Testis (tissue), 5 donors: ENCODE measurements at places on chromosomes 4 and X. TPM values are rescaled to one million over a fixed set of nuclear protein-coding genes. Genes with fewer than 3 reads are reported as not detected.
A peak's percentile ranks its signal among the peaks of the same experiment; 100 is the strongest.

DNA sequence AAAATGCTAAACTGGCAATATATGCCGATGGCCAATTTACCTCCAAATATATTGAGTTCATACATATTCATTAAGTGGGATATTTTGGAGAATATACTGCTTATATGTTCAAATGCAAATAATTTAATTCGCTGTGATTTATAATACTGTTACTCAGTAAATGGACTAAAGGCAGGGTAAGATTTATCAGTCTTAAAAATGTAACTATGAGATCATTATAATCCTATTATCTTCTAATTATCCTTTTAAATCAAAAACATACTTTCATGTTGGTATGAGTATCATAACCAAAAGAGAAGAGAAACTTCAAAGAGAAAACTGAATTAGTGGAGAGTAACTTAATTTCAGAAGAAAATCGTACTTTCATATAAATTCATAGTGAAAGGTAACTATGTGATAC, 44.6 kb downstream of the FAT4 start:
- H3K4me3 ChIP-seq, result no peak overlapping the region
- H3K27ac ChIP-seq, result no peak overlapping the region
- H3K36me3 ChIP-seq, result no peaks in the 10 kb centered on the region
- no peak for DNase-seq
- no peaks in the 10 kb centered on the region for H3K27me3 ChIP-seq

DNA sequence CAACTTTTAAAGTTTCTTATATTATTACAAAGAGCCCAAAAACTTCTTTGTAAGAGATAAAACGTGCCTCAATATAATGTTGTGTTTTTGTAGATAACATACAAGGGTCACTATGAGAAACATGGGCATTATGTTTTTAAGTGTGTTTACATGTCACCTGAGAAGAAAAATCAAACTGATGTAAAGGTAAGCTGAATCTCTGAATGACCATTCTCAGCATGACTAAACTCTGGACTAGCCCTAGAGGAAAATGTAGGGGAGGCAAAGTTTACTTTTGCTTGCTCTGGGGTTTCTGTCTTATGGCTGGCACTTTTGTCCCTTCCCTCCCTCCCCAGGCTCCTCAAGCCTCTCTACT, 6.8 kb downstream of the MEPE start:
- H3K4me3 ChIP-seq, result no peak overlapping the region
- no peaks in the 10 kb centered on the region for H3K4me1 ChIP-seq
- no peaks in the 10 kb centered on the region for H3K27me3 ChIP-seq

The ZCCHC18 gene
- total RNA-seq, result 17.2 TPM

GRCh38 chr4:54473077-54473545, 184.6 kb upstream of the KIT start:
- no peaks in the 10 kb centered on the region for H3K27me3 ChIP-seq
- DNase-seq, result no peak
- H3K36me3 ChIP-seq, result no peaks in the 10 kb centered on the region
- H3K27ac ChIP-seq, result no peak overlapping the region

DNA sequence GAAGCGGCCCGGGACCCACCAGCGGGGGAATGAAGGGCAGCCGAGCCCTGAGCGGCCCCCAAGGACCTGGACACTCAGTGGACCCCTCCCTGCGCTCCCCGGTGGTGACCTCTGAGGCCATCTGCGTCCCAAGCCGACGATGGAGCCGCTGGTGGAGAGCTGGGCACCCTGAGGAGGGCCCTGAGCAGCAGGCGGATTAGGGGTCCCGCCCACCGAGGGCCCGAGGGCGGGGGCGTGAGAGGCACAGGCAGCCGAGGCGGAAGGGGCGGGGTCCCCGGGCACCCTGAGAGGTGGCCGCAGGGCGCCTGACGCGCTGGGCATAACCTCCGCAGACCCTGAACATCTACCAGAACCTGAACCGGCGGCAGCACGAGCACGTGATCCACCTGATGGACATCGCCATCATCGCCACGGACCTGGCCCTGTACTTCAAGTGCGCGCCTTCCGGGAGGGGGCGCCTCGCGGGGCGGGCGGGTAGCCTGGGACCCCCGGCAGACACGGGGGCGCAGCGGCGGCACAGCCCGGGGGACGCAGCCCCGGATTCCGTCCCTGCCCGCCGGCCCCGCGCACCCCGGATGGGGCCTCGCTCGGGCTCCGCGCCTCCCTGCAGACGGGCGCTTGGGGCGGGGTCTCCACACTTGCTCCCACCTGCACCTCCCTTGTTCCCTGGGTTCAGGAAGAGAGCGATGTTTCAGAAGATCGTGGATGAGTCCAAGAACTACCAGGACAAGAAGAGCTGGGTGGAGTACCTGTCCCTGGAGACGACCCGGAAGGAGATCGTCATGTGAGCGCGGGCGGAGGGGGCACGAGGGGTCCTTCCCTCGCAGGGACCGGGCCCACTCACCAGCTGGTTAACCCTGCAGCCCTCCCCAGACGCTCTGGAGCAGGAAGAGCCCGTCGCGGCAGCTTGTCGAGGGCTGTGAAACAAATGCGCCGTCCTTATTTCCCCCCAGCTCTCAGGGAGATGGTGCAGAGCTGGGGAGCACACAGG, 10.3 kb downstream of the ATP5ME start:
- H3K36me3 ChIP-seq, result no peaks in the 10 kb centered on the region
- DNase-seq, result peak; percentile 64
- H3K27me3 ChIP-seq, result no peaks in the 10 kb centered on the region
- H3K4me3 ChIP-seq, result peak overlapping the region; percentile 59
- peaks cover 5% of the 10 kb centered on the region for H3K4me1 ChIP-seq
- no peak overlapping the region for H3K27ac ChIP-seq

GRCh38 chr4:168713253-168713652, 216.4 kb downstream of the PALLD start:
- no peaks in the 10 kb centered on the region for H3K27me3 ChIP-seq
- H3K4me3 ChIP-seq, result no peak overlapping the region
- H3K4me1 ChIP-seq, result peaks cover 6% of the 10 kb centered on the region
- no peak for DNase-seq

GRCh38 chrX:16208601-16209000, 41.3 kb downstream of the MAGEB17 start:
- no peak overlapping the region for H3K4me3 ChIP-seq
- H3K27ac ChIP-seq, result no peak overlapping the region
- no peaks in the 10 kb centered on the region for H3K4me1 ChIP-seq
- H3K36me3 ChIP-seq, result no peaks in the 10 kb centered on the region
- no peaks in the 10 kb centered on the region for H3K27me3 ChIP-seq
- no peak for DNase-seq

- H3K36me3 ChIP-seq, result no peaks in the 10 kb centered on the region
- H3K4me3 ChIP-seq, result no peak overlapping the region
- H3K27ac ChIP-seq, result no peak overlapping the region
- no peak for DNase-seq
- H3K27me3 ChIP-seq, result no peaks in the 10 kb centered on the region
Observed at GRCh38 chr4:152348670-152349069, 187.2 kb downstream of the FBXW7 start.
